Suppressor macrophage treated with lipopolysaccharide for 1 hour (primary cell): ENCODE measurements at places on chromosomes 16 and 17.

DNA sequence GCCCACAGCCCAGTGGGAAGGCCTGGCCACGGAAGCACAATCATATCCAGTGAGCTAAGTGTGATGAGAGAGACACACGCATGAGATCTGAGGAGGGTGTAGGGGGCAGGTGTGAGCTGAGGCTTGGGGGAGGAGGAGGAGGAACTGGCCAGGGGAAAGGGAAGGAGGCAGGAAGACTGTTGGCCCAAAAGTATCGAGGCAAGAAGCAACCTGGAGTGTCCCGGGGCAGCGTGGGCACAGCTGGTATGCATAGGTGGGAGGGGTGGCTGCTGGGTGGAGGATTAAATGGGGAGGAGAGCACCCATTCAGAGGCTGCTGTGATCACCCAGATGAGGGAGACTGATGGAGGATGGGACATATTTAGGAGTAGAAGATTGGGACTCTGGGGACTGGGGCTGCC is 41.4 kb downstream of the ARHGAP27 start:
- no peak for DNase-seq

DNA sequence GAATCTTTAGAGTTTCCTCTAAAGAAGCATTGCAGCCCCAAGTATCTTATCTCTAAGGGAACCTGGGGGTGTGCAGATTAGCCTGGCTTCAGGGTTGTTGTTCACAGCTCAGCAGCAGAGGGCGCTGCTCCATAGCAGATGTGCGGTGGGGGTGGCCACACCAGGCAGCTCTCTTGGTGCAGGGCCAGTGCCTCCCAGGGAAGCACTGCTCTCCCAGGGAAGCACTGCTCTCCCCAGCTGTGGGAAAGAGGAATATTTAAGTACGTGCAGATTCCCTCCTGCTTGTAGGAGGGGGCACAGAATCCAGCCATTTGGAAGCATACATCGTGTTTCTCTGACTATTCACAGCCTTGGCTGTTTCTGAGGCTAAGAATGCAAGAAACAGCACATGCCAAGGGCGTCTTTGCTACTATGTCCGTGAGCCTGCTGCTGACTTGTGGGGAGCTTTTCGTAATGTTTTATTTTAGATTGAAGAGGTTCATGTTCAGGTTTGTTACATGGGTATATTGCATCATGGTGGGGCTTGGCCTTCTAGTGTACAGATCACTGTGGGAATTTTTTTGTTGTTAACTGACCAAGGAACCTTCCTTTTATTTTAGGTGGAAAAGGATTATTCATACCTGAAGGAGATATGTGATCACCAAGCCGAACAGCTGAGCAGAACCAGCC is 217.8 kb downstream of the SPECC1 start:
- DNase-seq, result peak; percentile 87

DNA sequence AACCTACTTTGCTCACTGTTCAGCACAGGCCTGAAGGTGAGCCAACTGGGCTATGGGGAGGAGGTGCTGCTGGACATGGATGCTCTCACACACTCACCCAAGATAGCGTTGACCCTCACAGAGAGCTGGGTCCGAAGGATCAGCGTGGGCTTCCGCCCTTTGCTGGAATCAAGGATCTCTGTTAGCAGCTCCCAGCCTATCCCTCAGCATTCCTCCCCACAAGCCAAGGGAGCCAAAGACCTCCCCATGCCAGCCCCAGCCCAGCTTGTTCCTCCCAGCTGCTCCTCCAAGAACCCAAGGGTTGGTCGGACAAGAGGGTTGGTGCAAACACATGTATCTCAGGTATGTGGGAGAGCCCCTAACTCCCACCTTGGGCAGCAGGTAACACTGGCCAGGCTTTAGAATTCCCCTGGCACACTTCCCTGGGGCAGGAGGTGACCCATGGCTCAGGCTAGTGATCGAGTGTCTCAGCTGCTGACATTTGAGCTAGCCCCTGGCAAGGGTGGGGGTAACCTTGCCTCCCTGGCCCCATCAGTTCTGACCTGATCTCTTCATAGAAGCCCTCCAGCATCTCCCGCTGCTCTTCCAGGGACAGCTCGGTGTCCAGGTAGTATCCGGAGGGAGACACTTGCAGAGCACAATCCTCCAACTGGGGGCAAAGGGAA is 8.3 kb downstream of the FHOD1 start:
- no peak for DNase-seq

- no peak for DNase-seq
These were observed 2.5 kb upstream of the GJD3 start for GRCh38 chr17:40366861-40367518.

DNA sequence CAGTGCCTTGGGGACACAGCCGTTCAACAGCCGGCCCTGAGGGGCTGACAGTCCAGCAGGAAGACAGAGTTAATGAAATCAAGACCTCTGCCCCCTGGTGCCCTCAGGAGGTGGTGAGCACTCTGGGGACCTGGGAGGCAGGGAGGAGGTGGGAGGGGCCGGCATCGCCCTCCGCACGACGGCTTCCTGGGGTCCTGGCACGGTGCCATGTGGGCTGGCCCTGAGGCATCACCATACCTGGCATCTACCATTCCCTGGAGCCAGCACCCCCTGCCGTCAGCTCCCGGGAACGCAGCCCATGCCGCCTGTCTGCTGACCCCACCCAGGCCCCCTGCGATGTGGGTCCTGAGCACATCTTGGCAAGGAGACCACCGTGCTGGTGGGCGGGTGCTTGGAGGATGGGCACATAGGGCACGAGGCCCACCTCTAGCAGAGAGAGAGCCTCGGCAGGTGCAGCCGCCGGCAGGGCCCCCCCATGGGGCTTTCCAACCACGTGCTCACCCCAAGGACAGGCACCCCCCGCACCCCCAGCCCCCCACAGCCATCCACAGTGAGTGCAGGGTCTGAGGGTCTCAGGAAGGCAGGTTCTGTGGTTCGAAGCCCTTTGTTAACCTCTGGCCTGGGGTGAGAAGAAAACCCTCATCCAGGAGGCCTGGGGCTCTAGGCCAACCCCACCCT is 52.5 kb downstream of the ZFPM1 start:
- peak; percentile 4 for DNase-seq

- DNase-seq, result no peak
These were observed 731.8 kb downstream of the CDH11 start for GRCh38 chr16:64390102-64390501.

- DNase-seq, result no peak
These were observed 13.3 kb downstream of the ARL2BP start for GRCh38 chr16:57258226-57258909.

- no peak for DNase-seq
These were observed 413.1 kb upstream of the MON1B start for GRCh38 chr16:76777721-76778465.
